ENCODE measurements at places on chromosomes 3 and 15.

DNA sequence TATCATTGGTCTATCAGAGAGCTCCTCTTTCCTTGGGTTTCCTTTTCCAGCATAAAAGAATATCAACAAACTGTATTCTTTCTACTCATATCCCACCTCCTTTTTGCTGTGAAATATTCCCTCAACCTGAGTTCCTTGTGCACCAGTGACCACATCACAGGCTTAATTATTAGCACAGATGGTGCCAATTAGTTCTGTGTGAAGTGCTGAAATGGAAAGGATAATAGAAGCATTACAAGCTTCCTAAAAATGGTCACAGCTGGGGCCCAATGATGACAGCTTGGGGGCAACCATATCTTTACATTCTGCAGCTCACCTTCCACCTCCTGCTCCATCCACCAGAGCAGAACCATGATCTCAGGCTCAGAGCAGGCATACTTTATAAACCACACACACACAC is 84.6 kb downstream of the ANO10 start:
- no peaks in the 10 kb centered on the region for H3K27me3 ChIP-seq
- DNase-seq = no peak
- no peak overlapping the region for H3K4me3 ChIP-seq
- H3K4me1 ChIP-seq = no peaks in the 10 kb centered on the region

DNA sequence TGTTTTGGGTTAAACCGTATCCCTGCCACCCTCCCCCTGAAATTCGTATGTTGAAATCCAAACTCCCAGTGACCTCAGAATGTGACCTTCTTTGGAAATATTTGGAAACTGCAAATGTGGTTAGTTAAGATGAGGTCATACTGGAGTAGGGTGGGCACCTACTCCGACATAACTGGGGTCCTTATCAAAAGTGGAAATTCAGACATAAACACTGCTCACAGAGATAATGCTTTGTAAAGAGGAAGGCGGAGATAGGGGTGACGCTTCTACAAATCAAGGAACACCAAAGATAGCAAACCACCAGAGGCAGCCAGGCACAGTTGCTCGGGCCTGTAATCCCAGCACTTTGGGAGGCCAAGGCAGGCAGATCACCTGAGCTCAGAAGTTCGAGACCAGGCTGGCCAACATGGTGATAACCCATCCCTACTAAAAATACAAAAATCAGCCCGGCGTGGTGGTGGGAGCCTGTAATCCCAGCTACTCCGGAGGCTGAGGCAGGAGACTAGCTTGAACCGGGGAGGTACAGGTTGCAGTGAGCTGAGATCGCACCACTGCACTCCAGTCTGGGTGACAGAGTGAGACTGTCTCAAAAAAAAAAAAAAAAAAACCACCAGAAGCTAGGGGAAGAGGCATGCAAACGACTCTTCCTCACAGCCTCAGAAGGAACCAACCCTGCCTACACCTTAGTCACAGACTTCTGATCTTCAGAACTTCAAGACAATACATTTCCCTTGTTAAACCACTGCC is 51.1 kb upstream of the CHD2 start:
- DNase-seq = no peak
- H3K4me1 ChIP-seq = no peaks in the 10 kb centered on the region
- no peak overlapping the region for H3K27ac ChIP-seq
- H3K4me3 ChIP-seq = no peak overlapping the region

GRCh38 chr3:193764959-193765358 is 172.0 kb downstream of the OPA1 start:
- no peaks in the 10 kb centered on the region for H3K27me3 ChIP-seq
- peaks cover 5% of the 10 kb centered on the region for H3K4me1 ChIP-seq
- H3K27ac ChIP-seq = no peak overlapping the region
- no peak overlapping the region for H3K4me3 ChIP-seq

GRCh38 chr3:194640829-194641228 is 7.6 kb upstream of the TMEM44 start:
- no peaks in the 10 kb centered on the region for H3K4me1 ChIP-seq
- H3K27ac ChIP-seq = peak overlapping the region; percentile 15
- DNase-seq = no peak
- no peak overlapping the region for H3K4me3 ChIP-seq
- H3K27me3 ChIP-seq = no peaks in the 10 kb centered on the region

DNA sequence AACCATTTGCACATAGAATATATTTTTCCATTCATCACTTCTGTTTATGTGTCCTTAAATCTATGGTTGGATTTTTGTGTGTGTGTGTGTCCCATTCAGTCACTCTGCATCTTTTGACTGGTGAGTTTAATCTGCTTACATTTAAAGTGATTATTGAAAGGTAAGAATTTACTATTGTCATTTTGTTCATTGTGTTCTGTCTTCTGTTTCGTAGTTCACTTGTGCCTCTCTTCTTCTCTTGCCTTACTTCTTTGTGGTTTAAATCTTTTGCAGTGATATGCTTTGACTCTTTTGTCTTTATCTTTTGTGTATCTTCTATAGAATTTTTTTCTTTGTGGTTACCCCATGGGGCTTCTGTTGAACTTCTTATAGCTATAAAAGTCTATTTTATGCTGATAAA is 166.3 kb upstream of the UBE3A start:
- no peaks in the 10 kb centered on the region for H3K36me3 ChIP-seq
- no peaks in the 10 kb centered on the region for H3K27me3 ChIP-seq
- no peak for DNase-seq
- no peak overlapping the region for H3K4me3 ChIP-seq

GRCh38 chr15:24772266-24772665 is 96.7 kb downstream of the NPAP1 start:
- H3K36me3 ChIP-seq = no peaks in the 10 kb centered on the region
- peaks cover 4% of the 10 kb centered on the region for H3K4me1 ChIP-seq
- no peak overlapping the region for H3K27ac ChIP-seq
- peak overlapping the region; percentile 49 for H3K4me3 ChIP-seq
- no peak for DNase-seq

GRCh38 chr3:11807686-11808085 is 39.0 kb downstream of the TAMM41 start:
- no peak overlapping the region for H3K27ac ChIP-seq
- no peaks in the 10 kb centered on the region for H3K36me3 ChIP-seq
- H3K27me3 ChIP-seq = no peaks in the 10 kb centered on the region
- DNase-seq = no peak
- no peak overlapping the region for H3K4me3 ChIP-seq

GRCh38 chr3:126438186-126438585 is 37.5 kb downstream of the ZXDC start:
- no peaks in the 10 kb centered on the region for H3K36me3 ChIP-seq
- no peaks in the 10 kb centered on the region for H3K4me1 ChIP-seq
- H3K27ac ChIP-seq = no peak overlapping the region

- DNase-seq = no peak
- no peak overlapping the region for H3K4me3 ChIP-seq
- no peaks in the 10 kb centered on the region for H3K36me3 ChIP-seq
- no peaks in the 10 kb centered on the region for H3K4me1 ChIP-seq
- no peaks in the 10 kb centered on the region for H3K27me3 ChIP-seq
- H3K27ac ChIP-seq = no peak overlapping the region
Measured at GRCh38 chr15:72284781-72285180, 12.4 kb upstream of the PARP6 start.

GRCh38 chr15:99475754-99476412 is 89.9 kb upstream of the MEF2A start:
- H3K4me1 ChIP-seq = peaks cover 38% of the 10 kb centered on the region
- H3K36me3 ChIP-seq = no peaks in the 10 kb centered on the region
- DNase-seq = no peak

DNA sequence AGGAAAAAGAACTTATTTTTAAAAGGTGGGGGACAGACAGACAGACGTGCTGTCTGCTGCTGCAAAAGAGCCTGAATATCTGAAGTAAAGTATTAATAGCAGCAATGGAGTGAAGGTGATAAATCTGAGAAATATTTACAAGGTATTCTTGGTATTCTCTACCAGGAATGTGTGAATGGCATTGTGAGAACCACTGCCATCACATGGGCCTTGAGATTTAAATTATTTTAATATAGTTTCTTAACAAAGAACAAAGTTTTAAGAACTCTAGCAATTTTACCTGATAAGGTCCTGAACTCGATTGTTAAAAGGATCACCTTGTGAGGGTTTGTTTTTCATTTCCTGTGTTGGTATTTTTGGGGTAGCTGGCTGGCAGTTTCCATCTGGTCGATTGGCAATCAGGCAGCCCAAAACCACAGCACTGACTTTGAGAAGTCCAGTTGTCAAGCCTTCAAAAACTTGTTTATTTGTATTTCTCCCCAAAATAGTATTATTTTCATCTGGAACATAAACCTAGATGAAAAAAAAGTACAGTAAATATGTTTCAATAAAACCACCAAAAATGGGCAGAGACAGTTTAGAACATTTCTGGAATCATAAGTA is 97.3 kb downstream of the ISL2 start:
- H3K4me3 ChIP-seq = no peak overlapping the region
- no peak overlapping the region for H3K27ac ChIP-seq
- no peaks in the 10 kb centered on the region for H3K36me3 ChIP-seq
- no peaks in the 10 kb centered on the region for H3K27me3 ChIP-seq
- DNase-seq = no peak
- H3K4me1 ChIP-seq = no peaks in the 10 kb centered on the region

DNA sequence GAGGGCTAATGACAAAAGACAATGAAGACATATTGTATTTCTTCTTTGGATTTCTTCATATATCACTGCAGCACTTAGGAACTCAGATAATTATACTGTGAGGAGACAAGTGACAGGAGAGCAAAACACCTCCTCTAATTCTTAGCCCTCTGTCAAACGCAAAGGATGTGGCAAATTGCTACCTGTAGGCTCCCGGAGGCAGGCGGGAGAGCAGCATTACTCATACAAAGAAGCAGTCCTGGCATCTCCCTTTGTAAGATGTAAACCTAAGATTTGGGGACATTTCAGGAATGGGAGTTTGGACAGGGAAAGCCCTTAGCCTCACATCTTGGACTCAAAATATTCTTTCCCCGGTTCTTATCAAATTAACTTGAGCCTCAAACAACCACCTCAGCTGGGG is 460.8 kb downstream of the SOX2 start:
- H3K27ac ChIP-seq = no peak overlapping the region
- H3K4me1 ChIP-seq = no peaks in the 10 kb centered on the region
- no peaks in the 10 kb centered on the region for H3K36me3 ChIP-seq

DNA sequence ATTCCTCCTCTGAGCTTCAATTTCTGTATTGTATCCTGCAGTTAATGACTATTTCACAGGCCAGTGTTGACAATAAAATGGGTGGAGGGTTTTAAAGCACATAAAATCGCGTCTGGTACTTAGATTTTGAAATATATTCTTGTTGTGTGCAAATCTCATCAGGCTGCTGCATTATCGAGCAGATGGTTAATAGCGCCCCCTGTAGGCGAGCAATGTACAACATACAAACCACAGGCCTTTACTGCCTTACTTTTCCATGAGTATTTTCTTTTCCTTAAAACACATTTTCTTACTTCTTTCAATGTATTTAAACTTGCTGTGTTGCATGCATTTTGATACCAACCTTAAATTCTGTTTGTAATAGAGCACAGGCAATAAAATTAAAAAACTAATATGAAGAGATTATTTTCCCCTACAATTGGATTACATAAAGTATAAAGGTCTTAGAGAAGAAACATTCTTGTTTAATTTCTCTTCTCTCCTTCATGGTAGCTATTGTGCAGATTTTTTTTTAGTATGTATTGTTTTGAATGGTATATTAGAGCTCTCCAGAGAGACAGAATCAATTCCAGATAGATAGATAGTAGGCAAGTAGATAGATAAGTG is 608.4 kb downstream of the CADM2 start:
- H3K27me3 ChIP-seq = no peaks in the 10 kb centered on the region
- H3K27ac ChIP-seq = no peak overlapping the region
- peak; percentile 80 for DNase-seq
- no peaks in the 10 kb centered on the region for H3K4me1 ChIP-seq
- no peak overlapping the region for H3K4me3 ChIP-seq

DNA sequence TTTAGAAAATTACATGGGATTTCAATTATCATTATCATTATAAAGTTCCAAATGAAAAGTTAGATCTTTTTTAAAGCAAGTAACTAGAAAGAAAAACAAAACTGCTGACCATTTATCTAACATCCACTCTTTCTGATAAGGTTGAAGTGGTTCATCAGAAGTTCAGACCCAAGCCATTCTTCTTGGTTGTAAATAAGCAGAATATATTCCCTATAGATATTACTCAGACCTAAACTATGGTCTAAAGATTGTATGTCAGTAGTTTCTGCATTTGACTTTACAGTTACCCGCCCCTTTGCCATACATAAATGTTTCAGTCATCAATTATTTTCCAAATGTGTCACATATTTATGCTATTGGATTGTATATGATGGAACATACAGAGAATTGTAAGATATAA is 136.7 kb downstream of the PLOD2 start:
- H3K36me3 ChIP-seq = no peaks in the 10 kb centered on the region
- no peak overlapping the region for H3K27ac ChIP-seq
- H3K27me3 ChIP-seq = no peaks in the 10 kb centered on the region
- no peak overlapping the region for H3K4me3 ChIP-seq

- DNase-seq = no peak
- no peak overlapping the region for H3K27ac ChIP-seq
- H3K36me3 ChIP-seq = no peaks in the 10 kb centered on the region
- no peaks in the 10 kb centered on the region for H3K27me3 ChIP-seq
Measured at GRCh38 chr15:62147551-62147950, 17.5 kb downstream of the C2CD4B start.

DNA sequence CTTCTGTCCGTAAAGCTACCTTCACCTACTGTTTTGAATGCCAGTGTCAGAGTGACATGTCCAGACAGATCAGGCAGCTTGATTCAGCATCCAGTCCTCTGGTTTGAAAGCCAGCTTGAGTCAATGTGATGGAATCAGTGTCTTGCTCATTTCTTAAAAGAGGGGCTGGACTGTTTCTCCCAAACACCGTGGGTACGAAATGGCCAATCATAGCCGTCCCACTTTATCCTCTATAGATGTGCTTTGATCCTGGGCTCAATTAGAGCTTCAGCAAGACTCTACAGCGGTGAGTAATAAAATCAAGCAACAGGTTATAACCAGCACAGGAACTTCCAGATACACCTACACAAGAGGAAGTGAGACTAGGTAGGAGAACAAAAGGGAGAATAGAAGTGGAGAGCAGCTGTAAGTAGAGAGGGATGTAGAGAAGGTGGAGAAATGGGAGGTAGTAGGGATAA is 17.0 kb upstream of the OR5K1 start:
- no peak for DNase-seq
- no peak overlapping the region for H3K27ac ChIP-seq
- H3K4me3 ChIP-seq = no peak overlapping the region
- H3K27me3 ChIP-seq = no peaks in the 10 kb centered on the region
- H3K36me3 ChIP-seq = no peaks in the 10 kb centered on the region
- H3K4me1 ChIP-seq = no peaks in the 10 kb centered on the region

DNA sequence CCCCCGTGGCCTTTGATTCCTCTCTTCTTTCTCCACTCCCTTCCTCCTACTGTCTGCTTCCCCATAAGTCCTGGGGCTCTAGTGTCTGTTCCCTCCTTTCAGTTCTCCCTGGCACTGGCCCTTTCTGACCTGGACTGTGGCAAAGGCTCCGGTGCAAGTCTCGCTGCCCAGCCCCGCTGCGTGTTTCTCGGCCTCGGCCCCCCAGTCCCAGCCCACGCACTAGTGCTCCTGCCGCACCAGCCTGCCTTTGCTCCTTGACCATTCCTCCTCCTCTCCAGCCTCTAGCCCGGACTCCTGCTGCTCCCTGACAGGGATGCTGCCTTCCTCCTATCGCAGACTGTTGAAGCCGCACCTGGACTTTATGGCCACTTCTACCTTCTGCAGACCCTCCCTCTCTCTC is 2.1 kb downstream of the TM6SF1 start:
- H3K4me3 ChIP-seq = no peak overlapping the region
- H3K27ac ChIP-seq = no peak overlapping the region
- no peaks in the 10 kb centered on the region for H3K36me3 ChIP-seq
- no peaks in the 10 kb centered on the region for H3K27me3 ChIP-seq
- no peaks in the 10 kb centered on the region for H3K4me1 ChIP-seq

Measured in testis (tissue), 5 donors.